ENCODE measurements at places on chromosomes 5 and 9.

GRCh38 chr5:72558383-72558782 lies 51.2 kb upstream of the ZNF366 start:
- peak; percentile 84 for DNase-seq

DNA sequence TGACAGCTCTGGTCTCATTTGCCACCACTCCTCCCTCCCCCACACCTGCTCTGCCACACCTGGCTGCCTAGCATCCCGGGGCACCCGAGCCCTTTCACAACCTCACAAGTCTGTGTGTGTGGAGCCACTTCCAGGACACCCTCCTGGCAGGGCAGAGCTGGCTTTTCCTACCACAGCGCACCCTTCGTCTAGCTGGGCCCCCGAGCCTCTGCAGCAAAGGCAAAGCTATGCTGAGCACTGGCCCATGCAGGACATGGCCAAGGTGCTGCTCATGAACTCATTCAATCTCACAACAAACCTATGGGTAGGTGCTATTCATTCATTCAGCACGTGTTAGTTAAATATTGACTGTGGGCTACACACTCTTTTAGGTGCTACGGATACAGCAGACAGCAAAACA lies 43.4 kb downstream of the DUSP1 start:
- DNase-seq, result no peak

DNA sequence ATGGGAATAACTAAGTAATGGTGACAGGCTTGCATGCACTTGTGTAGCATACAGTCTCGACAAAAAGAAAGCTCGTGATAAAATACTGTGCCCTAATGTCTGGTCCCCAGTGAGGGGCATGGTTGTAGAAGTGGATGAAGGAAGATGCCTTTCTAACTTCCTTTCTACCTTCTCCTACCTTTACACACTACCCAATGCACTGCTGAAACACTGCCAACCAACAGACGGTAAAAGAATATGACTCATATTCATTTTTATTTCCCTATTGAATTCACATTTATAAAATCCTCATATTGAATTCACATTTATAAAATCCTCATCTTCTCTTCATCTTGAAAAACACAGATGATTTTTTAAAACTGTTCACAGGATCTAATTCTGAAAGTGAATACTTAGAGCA lies 223.0 kb downstream of the PJA2 start:
- no peak for DNase-seq

DNA sequence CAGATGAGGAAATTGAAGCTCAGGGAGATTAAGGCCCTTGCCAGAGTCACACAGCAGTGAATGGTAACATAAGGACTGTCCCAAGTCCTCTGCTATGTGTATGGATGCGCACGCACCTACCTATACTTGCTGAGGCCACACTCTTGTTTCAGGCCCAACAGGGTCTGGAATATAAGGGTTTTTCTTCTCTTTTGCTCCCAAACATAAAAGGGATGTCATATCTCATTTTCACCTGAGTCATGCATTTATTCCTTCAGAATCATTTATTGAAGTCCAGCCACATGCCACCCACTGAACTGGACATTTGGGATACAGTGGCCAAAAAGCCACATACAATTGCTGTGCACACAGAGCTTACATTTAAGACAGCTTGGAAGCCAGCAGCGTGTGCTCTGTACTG lies 92.0 kb downstream of the SH3TC2 start:
- no peak for DNase-seq

DNA sequence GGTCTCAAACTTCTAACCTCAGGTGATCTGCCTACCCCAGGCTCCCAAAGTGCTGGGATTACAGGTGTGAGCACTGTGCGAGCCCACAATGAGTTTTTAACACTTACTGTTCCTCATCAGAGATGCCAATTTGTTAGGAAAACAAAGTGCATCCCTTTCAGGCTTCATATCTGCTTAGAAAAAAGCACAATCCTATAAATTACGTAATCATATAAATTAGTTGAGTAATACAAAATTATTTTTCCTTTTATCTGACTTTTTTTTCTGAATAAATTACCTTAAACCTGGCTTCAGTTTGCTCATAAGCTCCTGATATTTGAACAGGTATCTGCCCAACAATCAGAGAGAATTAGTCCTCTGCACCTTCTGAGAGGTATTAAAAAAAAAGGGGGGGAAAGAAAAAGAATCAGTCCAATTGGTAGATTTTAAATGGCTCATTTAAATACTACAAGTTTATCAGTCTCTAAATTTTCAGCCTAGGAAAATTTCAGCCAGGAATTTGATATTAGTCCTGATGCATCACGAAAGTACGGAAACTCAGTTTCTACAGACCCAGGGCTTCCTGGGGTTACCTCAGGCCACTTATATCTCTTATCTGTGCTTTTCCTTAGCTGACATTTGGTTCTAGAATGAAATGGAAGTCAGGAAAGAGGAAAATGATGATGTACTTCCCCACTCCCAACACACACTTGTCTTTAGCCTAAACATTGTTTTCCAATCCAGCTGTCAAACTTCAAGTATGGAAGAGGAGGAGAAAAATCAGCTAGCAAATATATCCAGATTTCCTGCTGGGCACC lies 26.8 kb downstream of the ITGA1 start:
- DNase-seq, result no peak

DNA sequence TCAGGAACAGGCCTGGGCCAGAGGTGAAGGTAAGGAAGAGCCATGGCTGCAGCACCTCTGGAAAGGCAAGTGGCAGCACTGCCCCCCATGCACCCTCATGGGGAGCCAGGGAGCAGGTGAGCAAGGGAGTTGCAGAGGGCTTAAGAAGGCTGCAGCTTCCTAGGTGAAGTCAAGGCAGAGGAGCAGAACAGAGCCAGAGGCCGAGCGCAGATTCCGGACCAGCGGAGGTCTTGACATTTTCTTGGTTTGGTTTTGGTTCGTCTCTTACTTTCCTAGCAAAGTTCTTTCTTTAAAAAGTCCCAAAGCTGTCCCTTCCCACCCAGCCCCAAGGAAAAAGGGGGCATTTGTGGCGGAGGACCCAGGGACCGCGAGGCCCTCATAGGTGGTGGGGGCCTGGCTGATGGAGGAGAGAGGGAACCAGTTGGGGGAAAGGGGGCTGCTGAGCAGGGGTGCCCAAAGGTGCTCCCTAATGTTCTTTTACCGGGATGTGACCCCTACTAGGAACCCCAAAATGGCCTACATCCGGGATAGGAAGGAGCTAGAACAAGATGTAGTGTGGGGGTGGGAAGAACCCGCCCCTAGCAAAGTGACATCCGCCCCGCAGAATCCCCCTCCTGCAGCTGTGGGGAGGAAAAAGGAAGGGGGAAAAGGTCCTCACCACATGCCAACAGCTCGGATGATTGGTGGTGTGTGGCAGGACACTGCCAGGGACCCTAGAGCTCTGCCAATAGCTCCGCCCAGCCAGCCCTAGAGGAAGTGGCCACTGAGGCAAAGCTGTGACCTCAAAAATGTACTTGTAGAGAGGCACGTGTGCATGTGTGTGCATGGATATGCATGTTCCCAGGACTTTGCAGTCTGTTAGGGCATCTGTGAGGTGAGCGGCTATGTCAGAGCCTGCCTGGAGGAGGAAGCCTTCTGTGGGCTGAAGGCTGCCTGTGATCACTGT lies 914 bp upstream of the CD72 start:
- DNase-seq, result no peak

GRCh38 chr5:132500931-132501628 lies 10.5 kb upstream of the IRF1 start:
- DNase-seq, result peak; percentile 76

GRCh38 chr5:31823472-31823871 lies 184.5 kb downstream of the PDZD2 start:
- no peak for DNase-seq

GRCh38 chr5:177370488-177371119 lies 12.9 kb downstream of the RGS14 start:
- DNase-seq, result peak; percentile 93

DNA sequence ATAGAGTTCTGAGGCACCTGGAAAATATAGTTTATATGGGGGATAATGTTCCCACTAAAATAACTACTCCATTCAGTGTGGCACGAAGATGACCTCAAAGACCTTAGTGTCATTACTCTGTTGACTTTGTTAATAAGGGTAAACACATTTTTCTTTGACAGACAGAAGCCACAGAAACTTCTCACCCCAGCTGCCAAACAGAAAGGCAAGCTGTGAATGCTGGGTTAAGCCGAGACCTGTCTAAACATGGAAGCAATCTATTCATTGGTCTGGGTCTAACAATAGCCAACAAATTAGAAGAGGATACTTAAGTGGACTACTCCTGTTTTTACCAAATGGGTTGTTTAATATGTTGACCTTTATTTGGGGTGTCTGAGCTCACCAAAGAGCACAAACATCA lies 171.4 kb downstream of the TLE1 start:
- no peak for DNase-seq

GRCh38 chr9:82582693-82583092 lies 480.2 kb downstream of the RASEF start:
- DNase-seq, result no peak

DNA sequence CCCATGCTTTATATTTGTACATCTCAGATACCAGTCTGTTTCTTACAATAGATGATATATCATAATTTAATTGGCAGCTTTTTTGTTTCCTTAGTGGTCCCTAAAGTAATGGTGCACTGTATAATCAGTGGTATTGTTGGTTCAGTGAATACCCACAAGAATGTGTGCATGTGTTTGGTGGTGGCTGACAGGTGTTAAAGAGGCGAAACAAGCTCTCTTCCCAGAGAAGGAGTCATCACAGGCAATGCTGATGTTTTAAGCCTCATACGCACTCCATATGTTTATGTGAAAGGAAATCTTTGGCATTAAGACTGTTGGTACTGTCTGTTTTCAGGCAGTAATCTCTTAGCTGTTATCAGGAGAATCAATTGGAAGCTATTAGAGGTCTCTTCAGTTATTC lies 49.2 kb upstream of the KIAA1958 start:
- DNase-seq, result peak; percentile 64

GRCh38 chr5:6585168-6585567 lies 47.7 kb downstream of the NSUN2 start:
- DNase-seq, result no peak

DNA sequence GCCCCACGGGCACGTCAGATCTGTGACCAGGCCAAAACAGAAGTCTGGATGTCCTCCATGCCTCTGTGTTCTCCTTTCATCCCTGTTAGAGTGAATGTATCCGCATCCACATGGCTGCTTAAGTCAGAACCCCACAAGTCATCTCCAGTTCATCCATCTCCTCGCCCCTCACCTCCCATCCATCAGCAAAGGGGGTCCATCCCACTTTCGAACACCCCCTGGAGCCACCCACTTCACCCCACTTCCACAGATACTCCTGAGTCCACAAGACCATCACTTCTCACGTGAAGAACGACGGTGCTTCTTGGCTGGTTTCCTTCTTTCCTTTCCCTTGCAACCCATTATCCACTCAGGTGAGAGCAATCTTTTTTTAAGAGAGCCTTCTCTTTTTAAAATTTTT lies 3.5 kb upstream of the SPOCK1 start:
- DNase-seq, result no peak

DNA sequence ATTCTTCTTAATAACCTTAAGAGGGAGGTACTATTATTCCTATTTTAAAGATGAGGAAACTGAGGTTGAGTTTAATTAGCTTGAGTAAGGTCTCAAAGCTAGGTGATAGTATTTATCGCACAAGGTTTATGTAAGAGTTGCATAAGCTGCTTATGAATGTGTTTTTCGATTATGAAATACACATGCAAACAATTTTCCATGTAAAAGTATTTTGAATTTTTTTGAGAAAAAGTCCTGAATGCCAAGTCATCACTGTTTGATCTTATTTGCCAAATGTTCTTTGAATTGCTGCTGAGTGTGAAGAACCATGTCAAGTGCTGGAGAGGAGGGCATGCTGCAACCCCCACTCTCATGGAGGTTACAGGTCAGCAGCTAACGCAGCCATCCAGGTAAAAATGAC lies 174.4 kb downstream of the CARTPT start:
- no peak for DNase-seq

DNA sequence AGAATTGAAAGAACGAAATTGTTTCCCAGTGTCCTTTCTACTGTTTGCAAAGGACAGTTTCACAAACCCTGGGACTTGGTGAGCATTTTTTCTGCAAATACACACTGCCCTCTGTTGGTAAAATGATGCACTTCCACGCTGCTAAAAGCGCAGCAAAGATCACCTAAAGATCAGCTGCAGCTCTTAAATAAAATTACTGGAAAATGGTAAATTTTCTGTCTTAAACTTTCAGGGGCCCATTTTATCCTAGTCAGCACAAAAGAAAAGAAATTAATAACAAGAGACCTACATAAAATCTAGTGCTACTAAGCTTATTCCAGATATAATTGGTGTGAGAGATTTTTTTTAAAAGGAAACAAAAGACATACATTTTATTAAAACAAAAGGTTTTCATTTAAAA lies 566.0 kb downstream of the CAAP1 start:
- DNase-seq, result peak; percentile 75

DNA sequence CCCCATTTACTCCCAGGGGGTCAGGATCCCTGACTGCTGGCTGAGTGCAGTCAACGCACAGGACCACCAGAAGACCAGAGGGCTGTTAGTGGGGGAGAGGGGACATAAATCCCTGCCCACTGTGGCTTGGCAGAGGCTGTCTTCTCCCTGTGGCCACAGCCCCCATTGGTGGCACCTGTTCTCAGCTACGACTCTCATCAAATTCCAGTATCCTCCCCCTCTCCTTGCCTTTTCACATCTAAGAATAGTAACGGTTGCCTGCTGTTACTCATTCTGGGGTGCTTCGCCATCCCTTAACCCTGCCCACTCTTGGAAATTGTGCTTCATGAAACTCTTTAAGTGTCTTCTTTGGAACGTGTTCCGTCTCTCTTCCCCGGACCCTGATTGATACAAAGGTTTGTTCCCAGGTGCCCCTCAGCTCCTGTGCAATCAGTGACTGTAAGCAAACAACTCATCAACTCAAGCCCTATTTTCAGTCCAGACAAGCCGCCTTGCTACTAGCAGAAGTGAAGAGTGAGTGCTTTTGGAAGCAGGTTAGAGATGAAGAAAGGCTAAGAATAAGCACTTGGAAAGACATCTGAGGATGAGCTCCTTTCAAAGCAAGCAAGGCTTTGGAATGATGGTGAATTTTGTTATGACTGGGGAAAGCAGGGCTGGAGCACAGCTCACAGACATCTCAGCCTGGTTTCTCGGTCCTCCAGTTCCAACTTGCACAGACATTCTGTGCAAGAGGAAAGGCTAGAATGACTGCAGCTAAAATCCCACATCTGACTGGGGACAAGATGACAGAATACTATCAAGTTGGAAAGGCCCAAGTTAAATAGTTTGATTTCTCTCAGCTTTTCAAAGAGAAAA lies 22.9 kb upstream of the DENND1A start:
- no peak for DNase-seq

- peak; percentile 55 for DNase-seq
Observed at GRCh38 chr5:149271195-149271715, 404 bp upstream of the AFAP1L1 start.
